Stimulated activated CD4-positive, alpha-beta T cell treated with anti-CD3 and anti-CD28 coated beads, TNF-alpha, amount 100 ng/mL, for 4 hours (primary cell): ENCODE measurements at places on chromosomes 6 and 20.

DNA sequence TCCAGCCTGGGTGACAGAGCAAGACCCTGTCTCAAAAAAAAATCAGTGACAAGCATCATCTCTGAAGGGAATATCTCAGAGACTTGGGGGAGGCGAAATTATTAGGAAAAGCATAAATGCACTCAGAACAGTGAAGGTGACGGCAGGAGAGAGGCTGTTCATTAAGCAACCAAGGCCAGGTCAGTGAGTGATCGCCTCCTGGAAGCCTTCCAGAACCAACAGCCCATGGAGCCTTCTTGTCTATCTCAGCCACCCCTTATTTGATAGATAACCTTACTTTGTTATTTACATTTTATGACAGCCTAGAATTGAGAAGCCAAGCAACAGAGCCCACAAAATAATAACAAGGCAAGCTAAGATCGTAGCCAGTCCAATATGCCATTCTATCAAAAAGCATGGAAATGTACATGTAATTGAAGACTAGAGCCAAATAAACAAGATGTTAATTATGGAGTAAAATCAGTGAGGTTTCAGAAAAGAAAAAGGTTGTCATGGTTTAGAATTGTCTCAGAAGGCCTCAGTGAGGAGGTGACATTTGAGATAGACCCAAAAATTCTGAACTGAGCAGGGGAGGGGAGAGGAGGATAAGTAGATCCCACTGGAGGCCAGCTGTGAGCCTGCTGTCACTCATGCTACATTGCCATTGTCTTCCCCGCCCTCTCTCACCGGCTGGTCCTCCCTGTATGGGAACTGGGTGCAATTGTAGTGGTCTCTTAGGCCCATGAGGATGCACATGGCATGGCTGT, 17.8 kb downstream of the BNIP5 start:
- no peak for DNase-seq

DNA sequence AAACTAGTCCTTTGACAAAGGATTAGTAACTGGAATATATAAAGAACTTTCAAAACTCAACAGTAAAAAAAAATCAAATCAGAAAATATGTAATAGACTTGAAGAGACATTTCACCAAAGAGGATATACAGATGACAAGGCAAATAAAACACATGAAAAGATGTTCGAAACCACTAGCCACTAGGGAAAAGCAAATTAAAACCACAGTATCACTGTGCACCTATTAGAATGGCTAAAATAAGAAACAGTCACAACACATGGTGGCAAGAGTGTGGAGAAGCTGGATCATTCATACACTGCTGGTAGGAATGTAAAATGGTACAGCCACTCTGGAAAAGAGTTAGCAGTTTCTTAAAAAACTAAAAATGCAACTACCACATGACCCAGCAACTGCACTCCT, 14.9 kb downstream of the ZBTB2 start:
- no peak for DNase-seq

DNA sequence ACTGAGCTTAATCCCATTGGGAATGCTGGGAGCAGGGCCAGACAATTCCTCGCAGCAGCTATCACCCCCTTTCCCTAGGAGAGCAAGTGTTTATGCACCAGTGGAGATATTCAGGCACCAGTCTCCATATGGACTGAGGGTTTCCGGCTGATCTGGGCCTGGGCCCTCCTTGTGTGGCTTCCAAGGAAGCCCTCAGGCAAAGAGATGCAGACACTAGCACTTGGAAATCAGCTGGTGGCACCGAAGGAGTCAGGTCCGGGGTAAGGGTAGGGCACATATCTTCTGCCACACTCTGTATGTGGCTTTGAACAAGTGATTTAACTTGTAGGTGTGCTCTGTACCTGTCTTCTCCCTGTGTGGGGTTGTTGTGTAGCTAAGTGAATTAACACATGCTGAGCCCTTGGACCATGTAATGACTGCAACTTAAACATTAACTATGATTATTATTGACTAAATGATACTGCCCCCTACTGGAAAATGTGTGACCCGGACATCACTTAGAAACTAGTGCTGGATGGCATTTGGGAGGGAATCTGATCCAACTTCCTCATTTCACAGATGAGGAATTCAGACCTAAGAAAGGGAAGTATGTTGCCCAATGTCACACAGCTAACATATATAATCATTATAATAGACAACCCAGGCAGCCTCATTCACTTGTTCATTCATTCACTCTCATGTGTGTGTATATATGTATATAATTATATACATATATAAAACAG, 19.3 kb upstream of the WFDC2 start:
- no peak for DNase-seq

- no peak for DNase-seq
Measured at GRCh38 chr6:41741625-41742490, 5.3 kb downstream of the PGC start.

GRCh38 chr20:8393381-8393780, 261.3 kb downstream of the PLCB1 start:
- no peak for DNase-seq

- DNase-seq, result no peak
Measured at GRCh38 chr20:40706977-40707582, 18.0 kb upstream of the MAFB start.

GRCh38 chr20:34824452-34824805, 1.0 kb downstream of the NCOA6 start:
- DNase-seq, result peak; percentile 50
